ENCODE measurements at places on chromosomes 13 and 19.

- no peak for DNase-seq
- peaks cover 12% of the 10 kb centered on the region for H3K4me1 ChIP-seq
- no peak overlapping the region for H3K27ac ChIP-seq
- H3K27me3 ChIP-seq, result peaks cover 14% of the 10 kb centered on the region
- H3K36me3 ChIP-seq, result no peaks in the 10 kb centered on the region
Observed at GRCh38 chr13:28048768-28049167, 51.6 kb downstream of the FLT3 start.

- H3K4me1 ChIP-seq, result peaks cover 11% of the 10 kb centered on the region
- H3K4me3 ChIP-seq, result no peak overlapping the region
- DNase-seq, result no peak
- H3K36me3 ChIP-seq, result no peaks in the 10 kb centered on the region
- H3K27me3 ChIP-seq, result peaks cover 11% of the 10 kb centered on the region
- no peak overlapping the region for H3K27ac ChIP-seq
Observed at GRCh38 chr13:51867062-51867461, 5.3 kb downstream of the CCDC70 start.

DNA sequence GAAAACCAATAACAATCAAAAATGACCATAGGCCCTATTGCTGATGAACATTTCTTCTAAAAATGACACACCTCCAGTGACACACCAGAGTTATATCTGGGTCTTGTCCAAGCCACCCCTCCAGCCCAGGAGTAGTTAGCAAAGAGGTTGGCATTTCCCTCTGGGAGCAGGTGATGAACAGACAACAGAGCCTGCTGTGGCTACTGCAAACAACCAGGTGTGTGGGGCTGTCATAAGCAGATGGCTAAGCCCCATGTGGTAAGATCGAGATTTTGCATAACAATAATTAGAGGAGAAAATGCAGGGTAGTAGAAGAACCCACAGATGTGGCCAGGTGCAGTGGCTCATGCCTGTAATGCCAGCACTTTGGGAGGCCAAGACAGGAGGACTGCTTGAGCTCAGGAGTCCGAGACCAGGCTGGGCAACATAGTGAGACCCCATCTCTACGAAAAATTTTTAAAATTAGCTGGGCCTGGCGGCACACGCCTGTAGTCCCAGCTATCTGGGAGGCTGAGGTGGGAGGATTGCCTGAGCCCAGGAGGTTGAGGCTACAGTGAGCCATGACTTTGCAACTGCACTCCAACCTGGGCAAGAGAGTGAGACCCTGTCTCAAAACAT lies 5.0 kb downstream of the XRCC1 start:
- DNase-seq, result no peak
- H3K4me1 ChIP-seq, result peaks cover 26% of the 10 kb centered on the region
- no peaks in the 10 kb centered on the region for H3K27me3 ChIP-seq

DNA sequence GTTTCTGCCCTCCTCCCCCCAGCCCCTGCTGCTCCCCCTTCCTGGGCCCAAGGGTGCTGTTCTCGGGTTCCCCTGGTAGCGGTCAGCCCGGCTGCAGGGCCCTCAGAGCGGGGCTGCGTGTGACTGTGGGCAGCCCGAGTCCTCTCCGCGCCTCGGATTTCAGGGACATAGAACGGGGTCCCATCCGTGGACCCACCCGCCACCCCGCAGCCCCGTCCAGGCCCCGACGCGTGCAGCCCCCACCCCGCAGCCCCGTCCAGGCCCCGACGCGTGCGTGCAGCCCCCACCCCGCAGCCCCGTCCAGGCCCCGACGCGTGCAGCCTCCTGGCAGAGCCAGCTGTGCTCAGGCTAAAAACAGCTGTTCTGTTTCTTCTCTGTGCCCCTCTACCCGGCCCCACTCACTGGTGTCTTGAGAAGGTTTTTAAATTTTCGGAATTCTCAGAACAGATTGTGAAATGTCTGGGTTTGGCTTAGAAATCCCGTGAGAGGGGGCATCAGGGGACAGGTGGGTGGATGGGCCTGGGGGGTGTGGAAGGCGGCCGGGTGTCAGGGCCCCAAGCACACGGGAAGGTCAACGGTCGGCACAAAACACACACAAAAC lies 5.5 kb upstream of the PRTN3 start:
- H3K36me3 ChIP-seq, result no peaks in the 10 kb centered on the region
- H3K27me3 ChIP-seq, result peaks cover 4% of the 10 kb centered on the region
- H3K27ac ChIP-seq, result no peak overlapping the region
- no peak overlapping the region for H3K4me3 ChIP-seq
- no peak for DNase-seq
- H3K4me1 ChIP-seq, result no peaks in the 10 kb centered on the region

DNA sequence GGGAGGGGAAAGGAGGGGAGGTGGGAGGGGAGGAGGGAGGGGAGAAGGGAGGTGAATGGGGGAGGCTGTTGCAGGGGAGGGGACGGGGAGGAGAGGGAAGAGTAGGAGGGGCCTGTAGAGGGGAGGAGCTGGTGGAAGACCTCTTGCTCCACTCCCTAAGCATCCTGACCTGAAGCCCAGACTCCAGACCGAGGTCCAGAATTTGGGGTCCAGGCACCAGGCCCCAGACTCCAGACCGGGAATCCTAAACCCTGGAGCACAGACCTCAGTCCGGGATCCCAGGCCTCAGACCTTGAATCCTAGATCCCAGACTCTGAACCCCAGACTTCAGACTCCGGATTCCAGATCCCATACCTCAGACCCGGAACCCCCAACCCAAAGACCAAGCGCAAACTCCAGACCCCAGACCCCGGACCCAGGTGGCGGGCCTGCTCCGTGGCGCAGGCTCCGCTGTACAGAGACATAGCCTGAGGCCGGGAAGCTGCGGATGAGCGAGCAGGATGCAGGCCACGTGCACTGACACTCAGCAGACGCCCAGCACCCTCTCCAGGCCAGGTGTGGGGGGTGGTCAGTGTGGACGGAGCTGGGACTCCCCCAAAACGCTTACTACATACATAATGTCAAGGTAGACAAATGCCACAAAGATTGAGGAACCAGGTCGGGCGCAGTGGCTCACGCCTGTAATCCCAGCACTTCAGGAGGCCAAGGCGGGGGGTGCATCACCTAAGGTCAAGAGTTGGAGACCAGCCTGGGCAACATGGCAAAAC lies 710 bp upstream of the BTBD2 start:
- peaks cover 15% of the 10 kb centered on the region for H3K4me1 ChIP-seq
- H3K27me3 ChIP-seq, result no peaks in the 10 kb centered on the region
- H3K27ac ChIP-seq, result no peak overlapping the region
- peak overlapping the region; percentile 63 for H3K4me3 ChIP-seq
- peaks cover 10% of the 10 kb centered on the region for H3K36me3 ChIP-seq

GRCh38 chr13:21152251-21152899 lies 24.0 kb downstream of the SKA3 start:
- H3K27me3 ChIP-seq, result no peaks in the 10 kb centered on the region
- no peak overlapping the region for H3K27ac ChIP-seq
- no peak for DNase-seq
- H3K4me3 ChIP-seq, result no peak overlapping the region
- peaks cover 39% of the 10 kb centered on the region for H3K36me3 ChIP-seq

DNA sequence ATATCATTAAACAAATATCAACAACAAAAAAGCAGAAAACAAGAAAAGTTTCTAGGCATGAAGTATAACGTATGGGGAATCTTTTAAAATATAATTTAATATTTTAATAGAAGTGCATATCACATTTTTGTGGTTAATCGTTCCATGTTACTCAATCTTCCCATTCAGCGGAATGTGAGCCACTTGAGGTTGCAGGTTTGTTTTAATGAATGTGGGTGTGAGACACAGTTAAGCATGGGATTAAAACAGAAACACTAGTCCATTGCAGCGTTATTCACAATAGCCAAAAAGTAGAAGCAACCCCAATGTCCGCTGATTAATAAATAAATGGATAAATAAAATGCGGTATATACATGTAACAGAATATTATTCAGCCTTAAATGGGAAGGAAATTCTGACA lies 146.0 kb downstream of the NDFIP2 start:
- H3K4me1 ChIP-seq, result no peaks in the 10 kb centered on the region
- DNase-seq, result no peak
- H3K27me3 ChIP-seq, result peaks cover 2% of the 10 kb centered on the region
- H3K36me3 ChIP-seq, result no peaks in the 10 kb centered on the region
